Anterior cingulate cortex (tissue), 58 donors: ENCODE measurements at places on chromosomes 5 and 9.

DNA sequence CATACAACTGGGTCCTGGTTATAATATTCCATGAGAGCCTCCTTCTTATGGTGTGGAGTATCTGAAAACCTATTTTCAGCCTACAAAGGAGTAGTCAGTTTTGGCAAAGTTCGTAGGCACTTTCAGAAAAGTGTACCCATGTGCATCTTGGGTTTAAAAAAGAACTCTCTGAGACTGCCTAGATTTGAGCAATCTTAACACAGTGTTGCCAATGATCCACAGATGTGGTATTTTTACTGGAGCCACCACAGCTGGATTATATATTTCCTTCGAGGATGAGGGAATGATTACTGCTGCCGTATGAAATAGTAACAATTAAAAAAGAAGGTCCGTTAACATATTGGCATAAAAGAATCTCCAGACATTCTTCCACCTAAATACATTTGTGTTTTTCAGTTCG, 1.1 kb downstream of the PALM2AKAP2 start:
- DNase-seq: no peak

- DNase-seq: no peak
Observed at GRCh38 chr5:61228691-61229280, 66.5 kb upstream of the SMIM15 start.

DNA sequence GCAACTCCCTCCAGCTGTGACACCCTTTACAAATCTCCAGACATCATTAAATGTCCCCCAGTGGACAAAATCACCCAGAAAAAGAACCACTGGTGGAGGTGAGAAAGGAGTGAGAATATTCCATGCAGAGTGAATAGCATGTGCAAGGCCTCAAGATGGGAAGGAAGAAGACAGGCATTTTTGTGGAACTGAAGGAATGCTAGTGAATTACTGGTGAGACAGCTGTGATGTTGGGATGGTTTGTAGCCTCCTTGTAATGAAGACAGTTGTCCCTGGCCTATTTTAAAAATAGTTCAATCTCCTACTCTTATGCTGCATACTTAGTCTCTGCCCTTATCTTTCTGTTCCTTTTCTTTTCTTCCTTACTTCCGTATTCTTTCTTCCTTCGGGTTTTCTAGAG, 124.9 kb upstream of the RPS23 start:
- no peak for DNase-seq

GRCh38 chr5:8306288-8306896, 437.4 kb downstream of the MTRR start:
- no peak for DNase-seq
